ENCODE measurements at places on chromosomes 12 and 14. TPM values are rescaled to one million over a fixed set of nuclear protein-coding genes. Genes with fewer than 3 reads are reported as not detected.

The PROX2 gene
- 0.08 TPM for total RNA-seq

The PYGL gene
- 21.1 TPM for total RNA-seq

The RNF212B gene
- not detected for total RNA-seq

The FGD4 gene
- total RNA-seq, result 17.2 TPM

The C12orf54 gene
- not detected for total RNA-seq

The JAG2 gene
- total RNA-seq, result 280 TPM
